ENCODE measurements at places on chromosomes 1 and 21. TPM values are rescaled to one million over a fixed set of nuclear protein-coding genes. Genes with fewer than 3 reads are reported as not detected.

GRCh38 chr1:36691374-36691773, 208.7 kb upstream of the CSF3R start:
- peaks cover 18% of the 10 kb centered on the region for H3K27me3 ChIP-seq
- H3K27ac ChIP-seq, result no peak overlapping the region

Gene ABCG1
- total RNA-seq, result 1.7 TPM

DNA sequence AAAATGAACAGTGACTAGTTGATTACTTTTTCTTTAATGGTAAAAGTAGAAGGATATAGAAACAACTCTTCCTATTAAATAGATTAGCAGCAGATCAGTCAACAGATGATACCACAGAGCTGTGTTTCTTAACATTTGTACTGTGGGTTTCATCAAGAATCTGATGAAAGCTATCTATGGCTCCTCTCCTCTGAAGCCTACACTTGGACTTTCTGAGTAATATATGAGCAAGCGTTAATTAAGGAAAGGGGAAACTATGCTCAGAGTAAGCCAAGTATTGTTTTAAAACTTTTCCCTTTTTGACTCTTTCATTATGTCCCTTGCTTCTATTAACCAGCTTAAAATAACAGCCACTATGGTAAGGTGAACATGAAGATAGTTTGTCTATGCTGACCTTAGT, 10.8 kb downstream of the ARID4B start:
- H3K4me1 ChIP-seq, result no peaks in the 10 kb centered on the region
- no peaks in the 10 kb centered on the region for H3K27me3 ChIP-seq

- no peaks in the 10 kb centered on the region for H3K4me1 ChIP-seq
- no peak overlapping the region for H3K4me3 ChIP-seq
- H3K27me3 ChIP-seq, result no peaks in the 10 kb centered on the region
- peaks cover 72% of the 10 kb centered on the region for H3K36me3 ChIP-seq
- H3K27ac ChIP-seq, result no peak overlapping the region
These were observed 102.1 kb downstream of the NRDC start for GRCh38 chr1:51776408-51776807.

Gene CNIH3
- total RNA-seq, result 7.0 TPM

Gene DNMT3L
- total RNA-seq, result not detected

Gene MRAP
- total RNA-seq, result not detected

GRCh38 chr1:66502086-66502485, 31.9 kb upstream of the SGIP1 start:
- no peak overlapping the region for H3K27ac ChIP-seq
- DNase-seq, result no peak
- no peaks in the 10 kb centered on the region for H3K4me1 ChIP-seq
- H3K27me3 ChIP-seq, result no peaks in the 10 kb centered on the region
- no peak overlapping the region for H3K4me3 ChIP-seq

DNA sequence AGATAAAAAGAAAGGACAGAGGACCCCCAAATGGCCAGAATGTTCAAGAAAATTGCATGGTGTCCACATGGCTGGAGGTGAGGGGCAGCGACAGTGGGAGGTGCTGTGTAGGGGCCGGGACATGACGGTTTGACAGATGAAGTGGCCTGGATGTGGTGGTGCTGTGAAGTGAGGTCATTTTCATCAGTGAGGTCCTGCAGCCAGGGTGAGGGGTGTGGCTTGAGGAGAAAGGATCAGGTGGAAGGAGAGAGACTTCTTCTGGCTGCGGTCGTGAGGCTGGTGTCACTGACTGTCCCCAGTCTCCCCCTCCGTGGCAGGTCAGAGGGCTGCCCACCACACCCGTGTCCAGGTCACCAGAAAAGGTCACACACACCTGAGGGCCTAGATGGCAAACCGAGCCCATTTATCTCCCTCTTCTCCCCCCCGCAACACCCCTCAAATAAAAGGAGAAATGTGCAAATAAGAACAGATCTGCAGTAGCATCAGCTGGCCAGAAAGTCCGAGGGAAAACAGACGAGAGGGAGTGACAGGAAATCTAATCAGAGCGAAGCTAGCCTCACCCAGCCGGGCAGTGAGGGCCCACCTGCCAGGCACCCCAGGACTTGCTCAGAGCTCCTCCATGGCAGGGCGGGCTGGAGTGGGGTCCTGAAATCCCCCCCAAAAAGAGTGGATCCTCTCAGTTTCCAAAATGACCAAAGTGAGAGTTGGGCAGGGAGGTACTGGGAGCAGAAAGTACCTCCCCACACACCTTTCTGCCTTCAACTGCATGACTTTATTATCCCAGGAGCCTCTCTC, 148.5 kb upstream of the EDN2 start:
- no peaks in the 10 kb centered on the region for H3K36me3 ChIP-seq
- no peak for DNase-seq
- H3K4me3 ChIP-seq, result no peak overlapping the region
- H3K4me1 ChIP-seq, result no peaks in the 10 kb centered on the region
- H3K27ac ChIP-seq, result no peak overlapping the region

GRCh38 chr1:46405197-46405555, 11.1 kb downstream of the FAAH start:
- H3K27me3 ChIP-seq, result peaks cover 29% of the 10 kb centered on the region
- no peak overlapping the region for H3K27ac ChIP-seq
- peaks cover 3% of the 10 kb centered on the region for H3K4me1 ChIP-seq
- DNase-seq, result no peak
- H3K36me3 ChIP-seq, result no peaks in the 10 kb centered on the region
- H3K4me3 ChIP-seq, result no peak overlapping the region

DNA sequence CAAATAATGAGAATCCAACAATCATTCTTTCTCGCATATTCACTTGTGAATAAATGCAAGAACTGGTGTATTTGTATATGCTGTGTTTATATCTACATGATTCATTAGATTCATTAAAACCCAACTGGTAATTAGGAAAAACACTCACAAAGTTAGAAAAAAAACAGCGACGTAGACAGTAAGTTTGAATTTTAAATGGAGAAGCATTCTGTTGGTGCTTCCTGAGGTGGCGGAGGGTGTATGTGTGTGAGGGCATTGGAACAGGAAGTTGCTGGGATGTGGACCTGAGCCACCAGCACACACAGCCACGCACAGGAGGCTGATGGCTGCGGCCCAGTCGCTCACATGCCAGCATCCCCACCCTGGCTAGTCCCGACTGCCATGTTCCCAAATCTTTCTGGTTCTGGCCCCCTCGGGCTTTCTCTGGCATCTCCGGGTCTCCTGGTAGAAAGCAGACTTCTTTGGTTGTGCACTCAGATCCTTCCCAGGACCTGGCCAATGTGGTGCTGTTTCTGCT, 121.6 kb upstream of the IRF2BP2 start:
- H3K4me1 ChIP-seq, result peaks cover 11% of the 10 kb centered on the region
- DNase-seq, result no peak

GRCh38 chr1:182217071-182217470, 155.6 kb upstream of the ZNF648 start:
- H3K27me3 ChIP-seq, result no peaks in the 10 kb centered on the region
- H3K36me3 ChIP-seq, result no peaks in the 10 kb centered on the region
- H3K4me1 ChIP-seq, result no peaks in the 10 kb centered on the region
- no peak for DNase-seq

DNA sequence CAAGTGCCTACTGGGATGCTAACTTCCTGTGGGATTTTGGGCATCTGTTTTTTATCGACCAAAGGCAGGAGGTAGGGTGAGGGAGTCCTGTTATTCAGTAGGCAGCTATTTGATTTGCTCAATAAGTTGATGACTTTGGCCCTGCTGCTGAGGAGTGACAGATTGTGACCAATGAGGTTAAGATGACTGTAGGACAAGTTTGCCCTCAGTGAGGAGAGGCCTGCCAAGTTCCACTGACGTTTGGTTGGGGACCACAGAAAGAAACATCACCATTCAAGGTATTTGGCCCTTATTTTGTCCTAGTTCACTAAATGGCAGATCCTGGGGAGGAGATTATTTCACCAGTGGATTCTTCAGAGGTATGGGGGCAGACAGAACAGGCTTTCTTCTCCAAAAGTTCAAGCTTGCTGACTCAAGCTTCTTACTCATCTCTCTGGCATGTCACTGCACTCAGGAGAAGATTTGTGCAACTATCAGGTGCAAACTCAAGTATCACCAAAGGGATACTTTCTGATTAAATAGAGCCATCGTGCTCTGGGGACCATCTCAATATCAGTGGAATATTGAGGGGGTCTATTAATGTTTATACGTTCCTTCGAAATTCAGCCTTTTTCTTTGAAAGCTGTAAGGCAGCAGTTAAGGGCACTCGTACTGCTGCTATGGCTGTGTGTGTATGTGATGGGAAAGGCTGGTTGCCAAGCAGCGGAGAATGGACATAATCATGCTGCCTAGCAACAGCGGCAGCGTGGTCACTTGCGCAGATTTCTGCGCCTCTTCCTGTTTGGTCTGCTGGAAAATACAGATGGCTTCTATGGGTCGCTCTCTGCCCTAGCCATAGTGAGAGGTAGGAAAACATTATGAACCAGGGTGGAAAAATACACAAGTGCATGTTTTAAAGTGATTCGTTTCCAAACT, 78.7 kb downstream of the PBX1 start:
- H3K4me3 ChIP-seq, result no peak overlapping the region
- no peak for DNase-seq
- H3K27me3 ChIP-seq, result no peaks in the 10 kb centered on the region
- no peaks in the 10 kb centered on the region for H3K36me3 ChIP-seq
- H3K4me1 ChIP-seq, result peaks cover 16% of the 10 kb centered on the region

- H3K27ac ChIP-seq, result no peak overlapping the region
- no peaks in the 10 kb centered on the region for H3K4me1 ChIP-seq
- H3K4me3 ChIP-seq, result no peak overlapping the region
- no peaks in the 10 kb centered on the region for H3K27me3 ChIP-seq
These were observed 82.3 kb downstream of the CLIC4 start for GRCh38 chr1:24827379-24828135.

GRCh38 chr1:181655756-181656155, 172.4 kb downstream of the CACNA1E start:
- no peak overlapping the region for H3K27ac ChIP-seq
- H3K4me1 ChIP-seq, result no peaks in the 10 kb centered on the region
- H3K27me3 ChIP-seq, result peaks cover 65% of the 10 kb centered on the region

DNA sequence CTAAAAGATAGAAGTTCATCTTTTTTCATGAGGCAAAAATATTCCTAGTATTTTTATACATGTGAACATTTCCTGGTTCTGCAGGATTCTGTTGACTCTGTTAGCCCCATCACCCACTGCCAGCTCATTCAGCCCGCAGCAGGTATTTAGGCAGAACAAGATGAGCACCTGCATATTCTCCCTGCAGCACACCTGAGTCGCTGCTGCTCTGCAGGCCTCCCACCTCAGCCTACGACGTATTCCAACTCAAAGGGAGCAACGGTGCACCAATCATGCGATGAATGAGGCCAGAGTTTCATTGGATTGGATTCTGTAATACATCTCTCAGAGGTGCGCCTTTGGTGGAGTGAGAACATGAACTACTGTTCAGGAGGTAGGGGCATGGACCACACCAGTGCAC, 87.6 kb downstream of the CNIH3 start:
- no peaks in the 10 kb centered on the region for H3K27me3 ChIP-seq
- H3K27ac ChIP-seq, result no peak overlapping the region
- DNase-seq, result no peak
- no peaks in the 10 kb centered on the region for H3K36me3 ChIP-seq
- H3K4me3 ChIP-seq, result no peak overlapping the region

- peak; percentile 80 for DNase-seq
- no peaks in the 10 kb centered on the region for H3K36me3 ChIP-seq
- no peak within 1 kb of the TSS for H3K27ac ChIP-seq
- H3K4me1 ChIP-seq, result no peaks in the 10 kb centered on the region
These were observed at the start of gene MANEAL for GRCh38 chr1:37793773-37794371. Gene MANEAL, plus strand, starts transcription at chr1:37793847. Its CDS starts 336 bp downstream, at chr1:37794183.

- no peaks in the 10 kb centered on the region for H3K4me1 ChIP-seq
- no peaks in the 10 kb centered on the region for H3K27me3 ChIP-seq
- no peak overlapping the region for H3K27ac ChIP-seq
These were observed 20.7 kb downstream of the IRF2BP2 start for GRCh38 chr1:234589064-234589800.

GRCh38 chr1:245772325-245772724, 617.5 kb downstream of the KIF26B start:
- no peak for DNase-seq
- H3K27ac ChIP-seq, result no peak overlapping the region
- no peaks in the 10 kb centered on the region for H3K4me1 ChIP-seq
- no peaks in the 10 kb centered on the region for H3K27me3 ChIP-seq
- no peaks in the 10 kb centered on the region for H3K36me3 ChIP-seq

DNA sequence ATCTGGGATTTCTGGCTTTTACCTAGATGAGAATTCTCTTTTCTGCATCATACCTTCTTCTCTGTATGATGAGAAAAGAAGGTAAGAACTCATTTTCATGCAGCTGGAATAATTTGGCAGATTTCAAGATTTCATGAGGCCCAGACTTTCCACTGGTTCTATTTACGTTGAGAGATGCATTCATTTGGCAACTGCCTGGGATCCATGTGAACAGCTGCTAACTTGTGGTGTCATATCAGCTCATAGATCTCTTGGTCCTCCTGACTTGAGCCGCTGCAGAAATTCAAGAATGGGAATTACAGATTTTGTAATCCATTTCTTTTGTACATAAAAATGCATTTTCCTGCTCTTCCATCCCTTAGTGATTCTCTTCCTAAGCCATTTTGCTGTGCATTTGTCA, 17.1 kb upstream of the C1orf87 start:
- H3K36me3 ChIP-seq, result no peaks in the 10 kb centered on the region
- no peaks in the 10 kb centered on the region for H3K4me1 ChIP-seq
- H3K27me3 ChIP-seq, result no peaks in the 10 kb centered on the region
- H3K4me3 ChIP-seq, result no peak overlapping the region
- no peak for DNase-seq

DNA sequence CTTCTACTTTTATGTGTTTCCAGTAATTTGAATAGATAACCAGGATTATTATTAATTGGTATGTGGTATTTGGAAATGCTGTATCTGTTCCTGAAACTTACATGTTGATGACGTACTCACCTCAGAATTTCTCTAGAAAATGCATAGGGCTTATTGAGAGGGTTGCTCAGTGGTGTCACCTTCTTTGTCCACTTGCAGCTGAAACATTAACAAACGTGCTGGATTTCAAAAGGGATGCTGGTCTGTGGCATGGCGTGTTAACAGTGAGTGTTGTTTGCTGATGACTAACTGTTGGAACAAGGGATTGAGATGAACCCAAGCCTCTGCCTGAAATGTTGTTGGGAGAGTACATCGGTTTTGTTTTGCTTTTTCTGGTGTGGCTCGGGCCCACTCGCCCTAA, 67.9 kb downstream of the S100B start:
- no peaks in the 10 kb centered on the region for H3K4me1 ChIP-seq
- no peak overlapping the region for H3K4me3 ChIP-seq

DNA sequence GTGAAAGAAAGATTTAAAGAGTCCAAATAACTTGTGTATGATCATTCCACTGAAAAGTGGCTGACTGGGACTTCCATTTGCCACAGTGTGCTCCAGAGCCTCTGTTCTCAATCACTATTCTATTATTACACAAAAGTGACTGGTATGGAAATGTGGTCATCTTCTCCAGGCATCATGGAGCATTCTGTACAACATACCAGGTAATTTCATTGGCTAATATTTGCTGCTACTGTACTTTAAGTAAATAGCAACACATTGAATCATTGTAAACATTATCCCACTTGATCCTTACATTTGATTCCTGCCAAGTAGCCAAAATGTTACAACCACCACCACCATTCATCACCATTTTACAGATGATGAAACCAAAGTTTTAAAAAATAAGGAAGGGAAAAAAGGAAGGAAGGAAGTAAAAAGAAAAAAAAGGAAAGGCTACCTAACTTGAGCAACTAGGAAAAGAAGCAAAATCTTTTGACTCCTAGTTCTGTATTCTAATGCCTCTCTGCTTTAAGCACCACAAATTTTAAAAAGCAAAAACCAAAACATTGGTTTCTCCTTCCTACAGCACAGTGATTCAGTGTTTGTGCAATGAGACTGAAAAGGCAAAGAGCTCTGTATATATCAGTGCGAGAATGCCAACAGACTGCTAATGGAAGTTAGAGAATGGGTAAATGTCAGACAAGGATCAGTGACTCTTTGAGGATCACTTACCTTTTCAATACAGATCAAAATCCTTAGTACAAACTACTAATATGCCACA, 361.4 kb upstream of the PTBP2 start:
- no peaks in the 10 kb centered on the region for H3K4me1 ChIP-seq
- no peak overlapping the region for H3K4me3 ChIP-seq
- H3K36me3 ChIP-seq, result no peaks in the 10 kb centered on the region
- no peak overlapping the region for H3K27ac ChIP-seq
- no peaks in the 10 kb centered on the region for H3K27me3 ChIP-seq
